ENCODE measurements at places on chromosomes 5 and 9.

DNA sequence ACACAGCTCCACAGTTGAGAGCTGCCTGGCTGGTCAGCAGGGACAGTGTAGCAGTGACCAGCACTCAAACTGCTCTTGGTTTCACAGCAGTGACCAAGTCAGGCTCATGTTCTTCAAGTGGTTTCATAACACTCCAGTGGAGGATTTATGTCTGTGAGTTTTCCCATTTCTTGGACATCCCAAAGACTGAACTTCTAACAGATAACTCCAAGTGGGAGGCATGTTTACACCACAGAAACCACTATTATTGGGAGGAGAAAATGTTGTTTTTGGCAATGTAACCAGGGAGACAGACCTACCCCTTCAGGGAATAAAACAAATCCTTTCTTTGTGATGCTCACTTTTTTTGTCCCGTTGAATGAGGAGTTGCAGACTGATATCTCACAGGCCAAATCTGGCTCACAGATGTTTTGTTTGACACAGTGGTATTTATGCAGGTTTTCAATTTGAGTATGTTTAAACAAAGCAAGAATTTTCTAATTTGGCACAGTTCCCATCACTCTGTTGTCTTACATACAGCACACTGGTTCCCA lies 141.5 kb downstream of the RMI1 start:
- DNase-seq: peak; percentile 75

DNA sequence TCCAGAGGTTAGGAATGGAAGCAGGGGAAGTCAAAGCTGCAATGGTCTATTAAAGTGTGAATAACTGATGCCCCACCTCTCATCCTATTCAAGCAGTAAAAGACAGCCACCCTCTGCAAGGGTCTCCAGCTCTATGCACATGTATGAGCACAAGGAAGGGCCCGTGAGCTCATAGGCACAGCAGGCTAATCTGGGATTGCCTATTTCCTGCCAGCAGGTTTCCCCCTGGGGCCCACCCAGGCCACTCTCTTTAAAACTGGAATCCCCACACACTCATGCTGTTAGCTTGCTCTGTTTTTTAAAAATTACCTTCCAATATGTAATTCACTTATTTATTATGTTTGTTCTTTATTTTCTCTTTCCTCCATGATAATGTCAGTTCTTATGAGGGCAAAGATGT lies 48.7 kb upstream of the ZNF366 start:
- no peak for DNase-seq

- DNase-seq: peak; percentile 18
Measured at GRCh38 chr5:37133939-37134338, 115.2 kb downstream of the CPLANE1 start.

DNA sequence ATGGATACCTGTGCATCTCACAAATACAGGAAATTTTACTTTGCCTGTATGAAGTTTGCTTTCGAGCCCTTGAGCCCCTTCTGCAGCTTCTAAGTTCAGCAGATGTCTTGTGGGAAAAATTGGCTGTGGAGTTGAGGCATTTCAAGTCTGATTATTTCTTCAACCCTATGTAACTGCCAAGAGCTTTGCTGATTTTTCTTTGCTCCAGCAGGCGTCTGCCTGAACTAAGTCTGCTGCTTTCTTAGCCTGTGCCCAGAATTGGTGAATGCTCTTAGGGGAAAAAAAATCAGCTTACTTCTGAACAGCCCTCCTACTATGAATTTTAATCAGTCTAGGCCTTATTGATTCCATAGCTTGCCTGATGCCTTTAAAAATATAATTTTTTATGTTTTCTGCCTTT lies 41.2 kb downstream of the RIC1 start:
- DNase-seq: no peak

GRCh38 chr9:111502506-111502905 lies 18.3 kb upstream of the ECPAS start:
- DNase-seq: no peak

- peak; percentile 28 for DNase-seq
Measured at GRCh38 chr9:94812343-94812742, 85.8 kb downstream of the AOPEP start.

GRCh38 chr9:18606846-18607245 lies 132.9 kb downstream of the ADAMTSL1 start:
- DNase-seq: peak; percentile 29

Measured in fibroblast of skin of left quadriceps (primary cell).